Islet precursor cell (in vitro differentiated cells): ENCODE measurements at places on chromosomes 2 and 18.

DNA sequence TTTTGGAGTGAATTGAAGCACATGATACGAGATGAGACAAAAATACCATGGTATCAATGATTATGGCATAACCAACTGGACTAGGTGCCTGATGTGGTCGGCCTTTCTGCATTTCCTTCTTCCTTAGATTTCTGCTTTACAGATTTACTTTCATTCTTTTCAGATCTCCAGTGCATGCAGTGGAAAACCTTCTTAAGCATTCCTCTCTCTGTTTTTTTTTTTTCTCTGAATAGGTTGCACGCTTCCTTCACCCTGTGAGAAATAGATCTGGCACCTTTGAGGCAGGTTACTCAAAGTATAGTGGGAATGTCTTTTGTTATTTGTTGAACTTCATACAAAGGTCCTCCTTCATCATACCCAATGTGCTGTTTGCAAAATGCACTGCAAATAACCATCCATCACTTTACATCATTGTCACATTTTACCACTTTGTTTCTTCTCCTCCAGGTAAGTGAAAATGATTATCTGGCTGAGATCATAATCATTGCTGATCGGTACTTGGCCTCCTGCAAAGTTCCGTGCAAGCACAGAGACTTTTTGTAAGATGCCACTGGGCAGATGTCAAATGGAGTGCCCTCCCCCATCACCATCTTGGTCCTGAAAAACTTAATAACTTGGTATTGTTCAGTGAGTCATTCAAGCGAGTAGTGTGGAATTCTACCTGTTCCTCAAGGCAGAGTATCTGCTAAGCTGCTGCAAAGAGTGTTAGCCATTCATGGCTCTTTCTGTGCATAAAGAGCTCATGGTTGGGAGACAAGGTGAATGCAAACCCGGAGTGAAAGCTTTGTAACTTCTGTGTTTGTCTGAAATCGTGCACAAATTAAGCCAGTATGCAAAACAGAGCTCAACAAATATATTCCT is 30.0 kb upstream of the KLHL14 start:
- DNase-seq: no peak

DNA sequence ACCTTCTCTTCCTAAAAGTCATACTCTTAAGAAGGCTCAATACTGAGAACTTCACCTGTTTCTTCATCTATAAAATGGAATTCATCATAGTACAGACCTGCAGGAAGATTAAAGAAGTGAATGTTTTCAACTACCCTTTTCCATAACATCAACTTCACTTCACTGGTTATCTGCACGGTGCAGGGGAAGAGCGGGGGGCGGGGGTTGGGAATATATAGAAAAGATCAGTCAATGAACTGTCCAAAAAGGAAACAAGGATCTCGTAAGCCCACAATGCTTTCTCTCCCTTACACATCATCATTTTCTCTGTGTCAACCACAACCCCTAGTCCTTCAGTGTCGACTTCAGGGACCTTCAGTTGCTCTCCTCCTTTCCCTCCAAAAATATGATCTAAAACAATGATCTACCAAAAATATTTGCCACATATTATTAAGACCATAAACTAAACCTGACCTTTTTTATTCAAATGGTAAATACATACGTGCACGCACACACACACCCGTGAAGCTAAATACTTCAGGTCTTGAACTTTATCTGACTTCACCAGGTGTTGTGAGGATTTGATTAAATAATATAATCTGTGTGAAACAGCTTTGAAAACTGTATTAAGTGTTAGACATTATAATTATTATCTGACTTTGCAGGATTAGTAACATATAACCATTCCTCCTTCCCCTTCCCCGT is 4.9 kb downstream of the MBOAT2 start:
- DNase-seq: no peak

- no peak for DNase-seq
These were observed 69.8 kb downstream of the SLC66A2 start for GRCh38 chr18:79881695-79882094.

GRCh38 chr2:217256251-217256650 is 396.4 kb upstream of the TNP1 start:
- no peak for DNase-seq

GRCh38 chr18:36459203-36459602 is 161.7 kb downstream of the FHOD3 start:
- DNase-seq: peak; percentile 35

DNA sequence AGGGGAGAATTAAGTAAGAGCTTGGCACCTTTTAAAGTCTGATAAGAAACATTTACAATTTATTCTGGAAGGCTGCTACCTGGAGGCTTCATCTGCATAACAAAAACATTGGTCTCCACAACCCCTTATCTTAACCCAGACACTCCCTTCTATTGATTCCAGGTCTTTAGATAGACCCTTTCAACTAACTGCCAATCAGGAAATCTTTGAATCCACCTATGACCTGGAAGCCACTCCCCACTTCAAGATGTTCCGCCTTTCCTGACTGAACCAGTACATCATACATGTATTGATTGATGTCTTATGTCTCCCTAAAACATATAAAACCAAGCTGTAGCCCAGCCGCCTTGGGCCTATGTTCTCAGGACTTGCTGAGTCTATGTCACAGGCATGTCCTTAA is 289.4 kb downstream of the AGPS start:
- no peak for DNase-seq

DNA sequence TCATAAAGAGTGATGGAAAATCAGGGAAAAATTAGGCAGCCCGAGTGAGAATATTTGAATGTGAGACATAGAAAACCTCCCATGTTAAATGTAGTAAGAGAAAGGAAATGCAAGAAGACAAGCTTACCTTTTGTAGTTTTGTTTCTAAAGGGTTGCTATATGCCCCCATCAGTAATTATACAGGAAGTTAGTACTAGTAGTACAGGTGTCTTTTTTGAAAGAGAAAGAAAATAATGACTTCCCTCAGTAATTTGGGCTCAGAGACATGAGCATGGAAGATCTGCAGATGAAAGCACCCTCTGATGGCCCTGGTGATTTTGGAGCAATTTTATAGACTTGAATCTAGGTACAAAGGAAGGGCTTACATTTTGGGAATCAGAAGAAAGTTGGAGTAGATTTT is 80.8 kb downstream of the RHBDD1 start:
- DNase-seq: no peak

GRCh38 chr2:108215794-108216211 is 24.0 kb upstream of the SULT1C3 start:
- DNase-seq: peak; percentile 58

DNA sequence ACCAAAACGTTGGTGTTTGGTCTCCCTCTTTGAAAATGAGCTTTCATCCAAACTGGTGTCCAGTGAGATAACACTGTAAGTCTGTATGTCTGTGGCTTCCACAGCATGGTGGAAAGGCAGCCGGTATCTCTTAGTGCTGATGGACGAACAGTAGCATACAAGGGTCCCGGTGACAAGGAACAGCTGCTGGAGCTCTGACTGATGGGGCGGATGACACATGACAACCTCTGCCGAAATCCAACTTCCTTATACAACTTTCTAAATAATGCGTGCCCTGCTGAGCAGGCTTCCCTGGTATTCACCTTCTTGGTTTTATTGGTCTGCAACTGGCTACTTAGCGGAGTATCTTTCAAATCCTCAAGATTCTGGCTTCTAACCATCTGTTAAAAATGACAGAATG is 216.2 kb downstream of the SRBD1 start:
- DNase-seq: no peak

DNA sequence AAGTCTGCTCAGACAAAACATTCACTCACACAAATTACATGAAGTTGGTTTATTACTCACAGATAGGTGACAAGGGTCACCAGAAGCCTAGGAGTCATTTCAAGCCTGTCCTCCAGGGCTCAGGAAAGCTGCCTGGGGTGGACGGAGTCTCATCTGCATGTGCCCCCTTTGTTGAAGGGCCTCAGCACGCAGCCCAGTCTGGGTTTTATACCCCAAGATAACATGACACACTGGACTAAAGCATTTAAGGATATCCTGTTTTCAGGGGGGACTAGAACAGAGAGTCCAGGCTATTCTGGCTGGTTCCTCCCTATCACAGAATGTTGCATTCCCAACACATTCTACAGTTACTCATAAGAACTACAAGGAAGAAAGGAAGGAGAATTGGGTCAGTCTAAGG is 164.7 kb downstream of the MREG start:
- no peak for DNase-seq

DNA sequence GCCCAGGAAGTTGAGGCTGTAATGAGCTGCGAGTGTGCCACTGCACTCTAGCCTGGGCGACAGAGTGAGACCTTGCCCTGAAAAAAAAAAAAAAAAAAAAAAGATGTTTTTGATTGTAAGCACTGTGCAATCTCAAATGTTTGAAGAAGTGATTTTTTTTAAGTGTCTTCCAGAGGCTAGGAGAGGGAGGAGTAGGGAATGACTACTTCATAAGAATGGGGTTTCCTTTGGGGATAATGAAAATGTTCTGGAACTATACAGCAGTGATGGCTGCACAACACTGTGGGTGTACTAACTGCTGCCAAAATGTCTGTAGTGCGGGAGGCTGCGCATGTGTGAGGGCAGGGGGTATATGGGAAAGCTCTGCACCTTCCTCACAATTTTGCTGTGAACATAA is 83.7 kb downstream of the MCFD2 start:
- DNase-seq: no peak

GRCh38 chr2:121501031-121501430 is 29.6 kb upstream of the RNU4ATAC start:
- no peak for DNase-seq

DNA sequence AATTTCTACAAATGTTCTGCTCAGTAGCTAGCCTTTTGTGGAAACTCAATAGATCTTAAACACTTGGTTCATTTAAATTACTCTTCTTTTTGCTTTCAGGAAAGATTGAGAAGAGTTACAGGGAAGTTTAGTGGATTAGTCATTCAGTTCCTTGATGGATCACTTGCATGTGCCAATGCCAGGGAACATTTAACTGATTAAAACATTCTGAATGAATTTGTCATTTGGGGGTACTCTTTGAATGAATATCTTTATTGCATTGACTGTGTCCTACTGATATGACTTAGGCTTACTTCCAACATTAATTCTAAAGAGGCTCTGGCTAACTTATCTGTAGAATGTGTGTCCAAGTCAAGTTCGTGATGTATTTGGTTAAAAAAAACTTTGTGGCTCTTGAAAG is 199.8 kb downstream of the PLCL1 start:
- no peak for DNase-seq

GRCh38 chr2:204003276-204003990 is 66.9 kb downstream of the ICOS start:
- no peak for DNase-seq

DNA sequence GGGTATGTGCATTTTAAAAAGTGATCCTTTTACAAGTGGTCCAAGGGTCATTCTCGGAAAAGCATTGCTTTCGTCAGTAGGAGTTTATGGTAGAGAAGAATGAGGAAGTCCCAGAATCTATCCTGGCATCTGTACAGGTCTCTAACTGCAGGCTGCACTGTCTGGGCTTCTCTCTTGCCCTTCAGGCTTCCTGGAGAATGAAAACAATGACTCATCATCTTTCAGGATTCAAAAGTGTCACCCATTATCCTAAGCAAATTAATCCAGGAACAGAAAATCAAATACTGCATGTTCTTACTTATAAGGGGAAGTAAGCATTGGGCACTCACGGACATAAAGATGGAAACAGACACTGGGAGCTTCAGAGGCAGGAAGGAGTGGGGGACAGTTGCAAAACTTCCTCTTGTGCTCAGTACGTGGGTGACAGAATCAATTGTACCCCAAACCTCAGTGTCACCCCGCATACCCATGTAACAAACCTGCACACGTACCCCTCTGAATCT is 60.2 kb upstream of the TXNDC2 start:
- no peak for DNase-seq

DNA sequence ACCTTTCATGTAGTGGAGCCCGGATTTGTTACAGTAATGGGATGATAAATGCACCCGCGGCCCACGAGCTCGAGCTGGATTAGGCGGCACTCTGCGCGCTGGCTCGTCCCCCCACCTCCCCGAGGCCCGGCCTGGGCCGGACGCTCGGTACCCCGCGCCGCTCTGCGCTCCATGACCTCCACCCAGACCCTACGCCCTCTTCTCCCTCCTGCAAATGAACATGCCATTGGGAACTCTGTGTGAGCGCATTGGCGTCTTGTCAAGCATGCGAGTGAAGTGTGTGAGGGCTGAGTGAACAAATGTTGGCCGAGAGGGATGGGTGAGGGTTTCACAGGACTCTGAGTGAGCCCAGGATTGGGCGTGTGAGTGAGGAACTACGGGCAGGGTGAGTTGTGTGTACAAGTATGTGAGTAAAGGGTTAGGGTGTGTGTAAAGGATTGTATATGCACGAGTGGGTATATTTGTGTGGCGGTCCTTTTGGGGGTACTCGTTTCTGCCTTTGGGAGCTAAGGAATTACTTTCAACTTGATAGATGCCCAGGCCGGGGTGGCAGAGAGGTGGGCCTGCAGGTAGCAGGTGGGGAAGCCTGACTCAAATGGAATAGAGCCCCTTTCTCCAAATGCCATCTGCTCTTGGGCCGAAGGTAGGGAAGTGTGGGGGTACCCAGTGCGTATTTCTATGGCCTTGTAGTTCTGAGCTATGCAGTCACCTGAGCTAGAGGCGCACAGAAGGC is 2.9 kb upstream of the EN1 start:
- no peak for DNase-seq

DNA sequence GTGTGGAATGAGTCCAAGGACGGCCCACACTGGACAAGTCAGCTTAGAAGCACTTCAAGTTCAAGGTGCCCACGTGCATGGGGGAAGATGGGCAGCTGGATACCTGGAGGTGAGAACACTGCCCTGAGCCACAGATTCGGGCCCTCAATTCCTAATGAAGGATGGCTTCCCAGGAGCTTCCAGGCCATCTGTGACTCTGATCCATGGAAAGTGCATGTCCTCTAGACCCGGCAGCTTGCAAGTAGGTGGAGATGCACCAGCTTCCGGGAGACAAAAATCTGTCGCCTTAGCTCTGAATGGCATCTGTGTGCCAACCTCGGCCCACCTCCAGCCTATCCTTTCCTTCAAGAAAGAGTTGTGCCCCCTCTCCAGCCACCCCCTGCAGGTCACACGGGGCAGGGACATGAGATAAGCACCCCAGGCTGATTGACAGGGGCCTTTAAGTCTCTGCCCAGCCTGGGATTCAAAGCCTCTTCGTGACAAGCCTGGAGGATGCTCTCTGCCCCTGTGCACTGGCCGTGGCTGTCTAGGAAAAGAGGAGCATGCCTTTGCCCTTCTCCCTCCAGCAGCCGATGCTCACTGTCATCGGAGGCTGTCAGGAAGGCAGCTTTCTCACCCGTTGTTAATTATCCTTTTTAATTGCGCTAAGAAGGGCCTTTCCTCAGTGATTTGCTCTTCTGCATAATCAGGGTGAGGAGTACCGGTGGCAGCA is 65.5 kb downstream of the BIN1 start:
- DNase-seq: peak; percentile 43

- DNase-seq: peak; percentile 95
These were observed 1.1 kb downstream of the TMEM18 start for GRCh38 chr2:675982-676646.

DNA sequence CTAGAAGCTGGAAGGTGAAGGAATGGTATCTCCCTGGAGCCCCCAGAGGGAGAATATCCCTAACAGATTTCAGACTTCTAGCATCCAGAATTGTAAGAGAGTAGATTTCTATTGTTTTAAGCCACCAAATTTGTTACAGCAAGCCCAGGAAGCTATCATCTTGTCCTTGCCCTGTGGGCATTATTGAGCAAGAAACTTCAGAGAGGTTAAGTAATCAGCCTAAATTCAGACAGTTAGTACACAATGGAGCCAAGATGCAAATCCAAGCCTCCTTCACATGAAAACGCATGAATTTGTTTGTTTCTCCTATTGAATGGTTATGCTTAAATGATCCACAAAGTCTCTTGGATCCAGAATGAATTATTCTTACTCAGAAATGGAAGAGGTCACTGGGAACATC is 55.2 kb upstream of the TRIB2 start:
- DNase-seq: no peak
